ENCODE measurements at places on chromosomes 4 and X. TPM values are rescaled to one million over a fixed set of nuclear protein-coding genes. Genes with fewer than 3 reads are reported as not detected.
A peak's percentile ranks its signal among the peaks of the same experiment; 100 is the strongest.

The SPACA5 gene
- not detected for total RNA-seq

- peak; percentile 30 for DNase-seq
Measured at GRCh38 chr4:734951-735350, 29.3 kb downstream of the PCGF3 start.

DNA sequence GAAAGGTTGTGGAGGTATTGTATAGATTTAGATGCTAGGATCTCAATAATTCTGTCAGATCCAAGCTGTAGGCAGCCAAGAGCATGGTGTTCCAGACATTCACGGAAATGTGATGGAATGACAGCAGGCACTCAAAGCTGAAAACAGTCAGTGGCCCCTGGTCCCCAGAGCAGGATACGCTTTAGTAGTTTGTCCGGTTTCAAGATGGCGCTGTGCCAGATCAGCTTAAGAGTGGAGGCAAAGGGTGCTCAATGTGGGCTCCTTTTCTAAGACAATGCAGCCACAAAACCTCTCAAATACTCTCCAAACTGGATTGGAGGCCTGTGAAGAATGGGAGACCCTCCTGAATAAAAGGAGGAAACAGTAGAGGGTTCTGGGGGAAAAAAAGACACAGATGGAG is 291.2 kb upstream of the HS3ST1 start:
- peak; percentile 42 for DNase-seq

The DGAT2L6 gene
- total RNA-seq: not detected

The FGFBP1 gene
- total RNA-seq: not detected

GRCh38 chr4:22339491-22339890 is 176.4 kb downstream of the ADGRA3 start:
- DNase-seq: no peak

DNA sequence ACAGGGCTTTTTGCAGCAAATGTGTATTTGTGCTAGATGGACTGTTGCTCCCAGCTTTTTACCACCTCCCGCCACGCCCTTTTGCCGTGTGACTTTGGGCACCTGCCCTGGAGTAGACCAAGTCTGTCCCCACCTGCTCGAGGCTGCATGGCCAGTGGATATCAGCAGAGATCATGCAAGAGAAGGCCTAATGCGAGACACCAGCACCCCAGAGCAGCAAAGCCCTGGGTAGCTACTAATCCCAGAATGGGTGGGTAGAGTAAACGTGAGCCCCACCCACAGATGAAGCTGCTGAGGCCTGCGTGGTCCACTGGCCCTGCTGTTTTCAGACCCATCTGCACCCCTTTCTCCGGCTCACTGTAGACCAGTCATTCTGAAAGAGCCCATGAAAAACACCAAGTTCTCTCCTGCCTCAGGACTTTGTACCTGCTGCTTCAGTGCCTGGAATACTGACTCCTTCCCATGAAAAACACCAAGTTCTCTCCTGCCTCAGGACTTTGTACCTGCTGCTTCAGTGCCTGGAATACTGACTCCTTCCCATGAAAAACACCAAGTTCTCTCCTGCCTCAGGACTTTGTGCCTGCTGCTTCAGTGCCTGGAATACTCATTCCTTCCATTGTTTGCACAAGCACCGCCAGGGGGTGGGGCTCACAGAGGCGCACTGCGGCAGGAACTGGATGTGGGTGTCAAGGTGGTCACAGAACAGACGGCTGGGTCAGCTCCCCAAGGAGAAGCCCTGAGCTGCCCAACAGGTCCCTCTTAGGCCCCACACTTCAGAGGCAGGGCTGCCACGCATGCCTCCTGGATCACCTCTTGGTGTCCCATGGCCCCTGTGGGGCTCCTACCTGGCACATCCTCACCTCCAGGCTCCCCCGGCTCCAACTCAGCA is 5.1 kb upstream of the TNIP2 start:
- no peak for DNase-seq

The BEX1 gene
- 0.97 TPM for total RNA-seq

The HMX1 gene
- total RNA-seq: not detected

DNA sequence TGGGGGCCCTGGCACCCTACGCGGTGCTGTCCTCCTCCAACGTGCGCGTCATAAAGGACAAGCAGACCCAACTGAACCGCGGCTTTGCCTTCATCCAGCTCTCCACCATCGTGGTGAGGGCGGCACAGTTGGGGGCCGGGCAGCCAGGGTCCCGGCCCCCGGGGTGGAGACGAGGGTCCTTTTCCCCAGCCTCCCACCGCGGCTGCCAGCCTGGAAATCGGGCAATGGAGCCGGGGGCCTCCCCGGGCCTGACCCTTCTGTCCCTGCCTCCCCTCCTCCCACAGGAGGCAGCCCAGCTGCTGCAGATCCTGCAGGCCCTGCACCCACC is 13.7 kb upstream of the UBA1 start:
- no peak for DNase-seq

GRCh38 chr4:107115185-107115847 is 79.2 kb upstream of the DKK2 start:
- no peak for DNase-seq

The CT45A2 gene
- total RNA-seq: not detected

The GLA gene
- total RNA-seq: 9.1 TPM

- DNase-seq: no peak
Measured at GRCh38 chr4:55921093-55921492, 27.7 kb upstream of the CEP135 start.

The IGSF1 gene
- total RNA-seq: 4.3 TPM

DNA sequence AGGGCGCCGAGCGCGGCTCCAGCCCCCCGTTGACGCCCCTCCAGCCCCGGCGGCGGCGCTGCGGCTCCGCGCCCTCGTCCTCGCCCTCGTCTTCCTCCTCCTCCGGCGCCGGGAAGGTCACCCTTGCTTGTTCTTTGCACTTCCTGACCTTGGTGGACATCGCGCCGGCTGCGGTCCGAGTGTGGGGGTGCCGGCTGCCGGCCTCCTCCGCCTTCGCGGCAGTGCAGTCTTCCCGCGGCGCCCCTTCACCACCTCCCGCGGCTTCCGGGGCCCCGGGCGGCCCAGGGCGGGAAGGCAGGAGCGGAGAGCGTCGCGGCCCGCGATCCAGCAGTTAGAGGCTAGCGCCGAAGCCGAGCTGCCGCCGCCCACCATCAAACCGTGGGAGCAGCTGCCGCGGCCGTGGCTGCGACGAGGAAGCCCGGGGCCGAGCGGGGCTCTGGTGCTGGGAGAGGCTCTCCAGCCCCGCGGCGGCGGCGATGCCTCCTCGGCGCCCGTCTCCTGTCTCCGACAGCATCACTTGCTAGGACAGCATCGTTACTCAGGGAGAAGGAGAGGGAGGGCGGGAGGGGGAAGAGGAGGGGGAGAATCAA is at the start of gene TRPC3:
Gene TRPC3, minus strand, starts transcription at position 540 of the 590 bp plus-strand sequence. Its CDS starts 380 bp downstream, at position 160.
- DNase-seq: peak; percentile 45

GRCh38 chrX:9566150-9566621 is 101.3 kb downstream of the TBL1X start:
- peak; percentile 70 for DNase-seq

DNA sequence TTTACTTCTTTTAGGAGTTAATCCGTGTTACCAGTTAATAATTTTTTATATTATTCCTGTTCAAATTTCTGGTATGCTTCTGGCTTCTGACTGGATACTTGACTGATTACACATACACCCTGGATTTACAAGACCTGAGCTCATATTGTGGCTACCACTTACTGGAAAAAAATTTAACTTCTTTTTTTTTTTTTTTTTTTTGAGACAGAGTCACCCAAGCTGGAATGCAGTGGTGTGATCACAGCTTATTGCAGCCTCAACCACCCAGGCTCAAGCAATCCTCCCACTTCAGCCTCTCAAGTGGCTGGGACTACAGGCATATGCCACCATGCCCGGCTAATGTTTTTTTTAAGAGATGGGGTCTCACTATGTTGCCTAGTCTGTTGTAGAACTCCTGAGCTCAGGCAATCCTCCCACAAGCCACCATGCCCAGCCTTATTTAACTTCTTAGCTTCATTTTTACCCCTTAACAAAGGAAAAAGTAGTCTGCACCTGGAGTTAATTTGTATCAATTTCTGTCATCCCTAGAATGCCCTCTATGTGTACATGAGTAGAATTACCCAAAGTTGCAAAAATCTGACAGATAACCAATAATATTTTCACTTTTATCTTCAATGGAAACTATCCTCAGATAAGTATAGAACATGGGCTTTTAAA is 50.3 kb downstream of the TMEM165 start:
- no peak for DNase-seq

The FREM3 gene
- 0.19 TPM for total RNA-seq

The DIPK2B gene
- 17.8 TPM for total RNA-seq

DNA sequence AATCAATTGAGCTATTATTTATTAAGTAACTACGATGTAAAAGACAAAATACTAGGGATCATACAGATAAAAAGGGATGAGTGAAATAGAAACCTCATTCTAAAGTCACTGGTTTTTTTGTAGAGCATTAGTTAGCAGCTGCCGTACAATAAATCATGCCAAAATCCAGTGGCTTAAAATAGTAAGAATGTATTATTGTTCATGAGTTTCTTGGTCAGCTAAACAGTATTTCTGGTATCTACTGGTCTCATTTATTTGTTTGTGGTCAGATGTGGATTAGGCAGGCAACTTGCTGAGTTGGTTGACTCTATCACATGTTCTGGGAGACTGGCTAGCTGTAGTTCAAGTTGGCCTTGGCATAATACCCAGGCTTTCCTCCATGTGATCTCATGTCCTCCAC is 667.3 kb downstream of the GALNTL6 start:
- no peak for DNase-seq

DNA sequence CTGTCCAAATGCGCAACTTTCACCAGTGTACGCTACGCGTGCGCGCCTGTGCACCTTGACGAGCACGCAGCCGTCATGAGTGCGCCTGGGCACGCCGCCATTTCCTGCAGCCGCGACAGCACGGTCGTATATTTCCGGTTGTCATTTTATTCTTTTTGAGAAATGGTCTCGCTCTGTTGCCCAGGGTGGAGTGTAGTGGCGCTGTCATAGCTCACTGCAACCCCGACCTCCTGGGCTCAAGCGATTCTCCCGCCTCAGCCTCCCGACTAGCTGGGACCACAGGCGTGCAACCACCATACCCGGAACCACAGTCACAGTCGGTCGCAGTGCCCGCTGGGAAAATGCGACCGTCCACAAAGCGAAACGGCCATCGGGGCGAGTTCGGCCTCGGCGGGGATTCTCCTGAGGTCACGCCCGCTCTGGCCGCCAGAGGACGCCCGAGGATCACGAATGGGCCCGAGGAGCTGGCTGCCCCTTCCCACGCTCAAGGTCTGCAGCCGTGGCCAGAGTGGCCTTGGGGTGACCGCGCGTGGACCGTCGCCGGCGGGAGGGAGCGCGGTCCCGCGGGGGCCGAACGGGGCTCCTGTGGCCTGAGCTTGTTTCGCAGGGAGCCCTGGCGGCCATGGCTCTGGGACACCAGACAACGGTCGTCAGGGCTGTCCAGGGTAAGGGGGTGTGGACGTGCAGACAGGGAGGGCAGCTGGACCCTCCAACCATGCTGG is 23.7 kb upstream of the PNMA3 start:
- DNase-seq: peak; percentile 85

- peak; percentile 41 for DNase-seq
Measured at GRCh38 chrX:19303256-19303880, 40.4 kb upstream of the PDHA1 start.

DNA sequence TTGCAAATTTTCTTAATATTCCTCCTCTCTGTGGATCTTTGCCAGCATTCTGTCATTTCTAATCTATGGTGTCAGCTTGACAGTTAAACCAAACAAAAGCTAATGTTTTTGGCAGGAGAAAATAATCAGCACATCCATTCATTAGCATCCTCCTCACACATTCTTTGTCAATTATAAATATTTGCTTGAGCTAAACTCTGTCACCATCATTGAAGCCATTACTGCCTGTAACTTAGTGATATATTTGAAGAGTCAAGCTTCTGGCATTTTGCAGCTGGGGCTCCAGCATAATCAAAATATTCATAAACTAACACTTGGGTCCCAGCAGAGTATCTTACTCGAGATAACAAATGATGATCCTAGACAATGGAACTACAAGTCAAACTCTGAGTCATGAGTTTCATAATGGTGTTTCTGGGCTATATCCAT is 126.1 kb downstream of the EIF4E start:
- DNase-seq: no peak

The GAGE1 gene
- total RNA-seq: not detected

DNA sequence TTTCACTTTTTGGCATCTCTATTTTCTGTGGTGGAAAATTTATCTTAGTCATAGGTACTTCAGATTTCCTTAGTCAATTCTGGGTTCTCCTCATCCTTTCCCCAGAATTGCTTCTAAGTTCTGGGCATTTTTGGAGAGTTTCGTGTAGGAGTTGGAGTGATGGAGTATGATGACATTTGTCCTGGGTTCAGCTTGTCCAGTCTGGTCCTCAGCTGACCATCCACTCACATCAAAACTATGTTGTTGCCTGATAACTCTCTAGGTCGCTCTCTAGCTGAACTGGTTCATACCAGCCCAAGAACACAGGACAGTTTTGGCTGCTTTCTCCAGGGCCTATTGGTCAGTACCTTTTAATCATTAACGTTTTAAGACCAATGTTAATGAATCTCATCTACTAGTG is 13.2 kb downstream of the PTTG2 start:
- no peak for DNase-seq

DNA sequence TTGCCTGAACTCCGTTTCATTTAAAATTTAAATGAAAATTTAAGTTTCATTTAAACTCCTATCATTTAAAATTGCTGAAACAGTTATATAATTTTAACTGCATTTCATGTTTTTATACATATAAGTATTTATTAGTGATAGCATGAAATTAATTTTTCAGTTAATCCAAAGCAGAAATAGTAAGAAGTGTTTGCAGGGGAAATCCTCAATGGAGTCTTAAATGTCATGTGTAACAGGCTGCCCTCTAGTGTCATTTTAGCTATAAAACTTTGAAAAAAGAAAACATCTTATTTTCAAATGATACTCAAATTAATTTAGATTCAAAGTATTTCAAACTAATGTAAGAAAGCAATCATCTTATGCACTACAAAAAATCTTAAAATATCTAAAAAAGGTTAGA is 27.2 kb downstream of the TAPT1 start:
- no peak for DNase-seq

DNA sequence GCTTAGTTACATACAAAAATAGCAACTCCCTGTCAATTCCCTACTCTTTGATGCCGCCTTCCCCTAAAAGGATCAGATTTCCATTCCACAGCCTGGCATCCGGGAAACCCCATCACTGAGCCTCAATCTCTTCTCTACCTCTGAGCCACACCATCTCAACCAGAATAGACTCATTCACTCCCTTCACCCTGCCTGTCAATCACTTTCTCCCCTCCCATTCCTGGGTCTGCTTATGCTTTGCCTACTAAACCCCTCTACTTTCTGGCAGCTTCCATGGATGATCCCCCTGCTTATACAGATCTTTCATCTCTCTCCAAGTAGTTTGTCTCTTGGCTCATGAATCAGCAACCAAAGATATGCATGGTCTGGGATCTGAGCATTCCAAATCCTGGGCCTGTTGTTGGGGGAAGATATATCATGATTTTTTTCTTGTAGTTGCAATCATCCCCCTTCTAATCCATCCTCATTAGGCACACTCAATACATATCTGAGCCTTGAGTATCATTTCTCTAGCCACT is 2.6 kb downstream of the AMER1 start:
- DNase-seq: no peak

The GUCY1B1 gene
- 25.1 TPM for total RNA-seq

GRCh38 chr4:84392951-84393590 is 106.0 kb downstream of the NKX6-1 start:
- no peak for DNase-seq

The TBC1D8B gene
- 1.9 TPM for total RNA-seq
